ENCODE measurements at places on chromosomes 5 and 9. TPM values are rescaled to one million over a fixed set of nuclear protein-coding genes. Genes with fewer than 3 reads are reported as not detected.

Gene IFNA13
- not detected for total RNA-seq

Gene NCS1
- 24.1 TPM for total RNA-seq

DNA sequence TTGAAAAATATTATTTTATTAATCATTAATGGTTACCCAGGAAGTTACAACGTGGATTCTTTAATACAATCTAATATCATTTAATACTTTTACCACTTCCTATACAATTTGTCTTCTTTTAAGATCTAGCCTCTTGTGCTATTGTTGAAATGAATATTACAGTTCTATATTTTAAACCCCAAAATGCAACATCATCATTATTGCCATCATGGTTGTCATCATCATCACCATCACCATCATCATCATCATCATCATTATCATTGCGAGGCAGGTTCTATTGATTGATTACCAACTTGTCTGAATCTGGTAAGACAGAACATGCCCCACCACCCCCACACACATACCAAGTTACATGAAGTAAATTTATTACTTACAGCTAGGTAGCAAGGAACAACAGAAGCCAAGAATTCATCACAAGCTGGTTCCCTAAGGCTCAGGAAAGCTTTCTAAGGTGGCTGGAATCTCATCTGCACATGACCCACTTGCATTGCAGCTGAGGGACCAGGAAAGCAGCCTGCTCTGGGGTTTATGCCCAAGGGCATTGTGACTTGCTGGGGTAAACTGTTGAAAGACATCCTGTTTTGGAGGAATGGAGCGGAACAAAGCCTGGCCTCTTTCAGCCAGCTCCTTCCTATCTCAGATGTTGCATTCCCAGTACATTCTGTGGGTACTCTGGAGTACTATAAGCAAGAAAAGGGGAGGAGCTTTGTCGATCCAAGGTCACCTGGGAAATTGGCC, 418.1 kb downstream of the PRR16 start:
- DNase-seq: no peak

Gene PCDHGB7
- 0.15 TPM for total RNA-seq

GRCh38 chr9:69122549-69123141, 51.4 kb upstream of the TJP2 start:
- DNase-seq: no peak

DNA sequence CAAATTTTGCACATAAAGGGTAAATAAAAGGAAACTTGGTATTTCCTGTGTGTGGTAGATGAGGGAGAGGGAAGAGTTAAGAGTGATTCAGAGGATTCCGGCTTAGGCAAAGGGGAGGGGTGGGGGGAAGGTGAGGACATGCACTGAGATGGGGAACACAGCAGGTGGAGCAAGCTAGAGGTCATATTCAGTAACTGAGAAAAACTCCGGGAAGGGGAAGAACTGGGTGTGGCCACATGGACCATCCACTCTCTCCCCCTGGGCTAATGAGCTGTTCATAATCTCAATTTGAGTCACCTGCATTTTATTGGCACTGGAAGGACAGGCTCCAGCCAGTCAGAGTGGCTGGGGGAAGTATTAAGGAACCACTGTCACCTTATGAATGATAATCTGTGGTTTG, 45.1 kb upstream of the UGCG start:
- DNase-seq: no peak

GRCh38 chr5:158744226-158744625, 355.5 kb downstream of the EBF1 start:
- no peak for DNase-seq

GRCh38 chr5:136065588-136065987, 36.8 kb downstream of the TGFBI start:
- no peak for DNase-seq

DNA sequence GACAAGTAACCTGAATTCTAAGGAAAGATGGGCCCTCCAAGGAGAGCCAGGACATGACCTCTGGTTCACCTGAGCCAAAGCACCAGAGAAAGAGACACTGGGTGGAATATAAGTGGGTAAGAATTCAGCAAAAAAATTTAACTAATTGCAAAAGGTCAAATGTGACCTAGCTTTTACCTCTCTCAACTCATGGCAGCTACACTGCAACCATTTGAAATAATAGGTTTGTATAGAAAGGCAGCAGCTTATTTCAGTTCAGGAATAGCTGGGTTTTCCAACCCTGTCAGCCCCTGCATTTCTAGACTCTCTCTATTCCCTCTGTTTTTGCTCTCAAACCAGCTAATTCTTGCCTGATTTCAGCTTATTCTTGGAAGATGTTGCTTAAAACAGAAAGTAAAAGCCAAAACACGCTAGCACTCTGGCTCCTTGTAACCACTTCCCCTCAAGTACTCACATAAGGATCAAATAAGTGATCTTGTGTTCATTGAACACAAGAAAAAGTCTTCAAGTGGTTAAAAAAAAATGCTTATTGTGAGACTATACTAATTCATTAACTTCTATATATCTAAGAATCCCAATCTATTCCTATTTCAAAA, 101.1 kb upstream of the NR4A3 start:
- DNase-seq: no peak

DNA sequence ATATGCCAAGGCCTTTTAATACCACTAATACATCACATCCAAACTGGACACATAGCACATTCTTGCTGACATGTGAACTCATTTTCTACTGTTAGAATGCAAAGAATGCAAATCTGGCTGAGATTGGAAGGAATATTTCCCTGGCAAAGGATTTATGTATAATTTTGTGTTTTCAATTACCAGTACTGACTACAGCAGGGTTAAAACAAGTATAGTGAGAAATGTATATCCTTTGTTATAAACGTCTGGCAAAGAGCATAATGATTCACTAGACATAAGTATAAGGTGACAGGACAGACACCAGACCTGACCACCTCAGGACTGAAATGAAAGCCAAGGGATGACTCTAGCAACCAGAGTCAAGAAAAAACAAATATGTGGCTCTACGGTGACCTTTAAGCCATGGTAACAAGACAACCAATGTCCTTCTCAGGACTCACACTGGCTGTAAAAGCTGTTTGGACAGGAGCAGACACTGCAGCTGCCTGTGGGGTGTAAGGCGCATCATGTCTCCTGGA, 95.0 kb downstream of the MRPS27 start:
- DNase-seq: no peak

Gene TAF11L5
- not detected for total RNA-seq

Gene PHAX
- 56.9 TPM for total RNA-seq

Gene ANXA2R
- total RNA-seq: 4.0 TPM

GRCh38 chr5:16693879-16694278, 77.1 kb upstream of the RETREG1 start:
- DNase-seq: no peak

Gene RASGEF1C
- total RNA-seq: not detected

DNA sequence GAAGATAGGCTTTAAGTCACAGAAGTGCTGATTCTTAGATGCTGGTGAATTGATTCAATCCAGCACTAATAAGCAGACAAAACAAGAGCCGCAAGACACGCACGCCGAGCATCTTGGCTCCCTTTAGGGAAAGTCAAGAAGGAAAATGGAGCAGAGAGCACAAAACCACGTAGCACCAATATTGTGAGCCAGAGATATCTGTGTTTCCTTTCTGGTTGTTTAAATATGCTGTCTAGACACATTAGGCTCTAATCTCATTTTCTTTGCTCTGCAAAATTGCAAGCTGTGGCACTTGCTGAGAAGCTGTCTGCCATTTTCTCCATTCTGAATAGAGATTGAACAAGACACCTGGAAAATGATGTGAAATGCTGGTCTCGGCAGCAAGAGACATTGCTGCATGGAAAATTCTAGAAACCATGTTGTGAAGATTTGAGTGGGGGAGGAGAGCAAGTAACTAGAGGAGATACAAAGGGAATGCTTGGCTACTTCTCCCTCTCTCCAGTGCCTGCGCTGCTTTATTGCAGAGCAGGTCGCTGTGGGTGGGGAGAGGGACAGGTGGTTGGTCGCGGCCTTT, 336.3 kb downstream of the MED10 start:
- no peak for DNase-seq

GRCh38 chr5:169450464-169450863, 133.1 kb upstream of the SPDL1 start:
- DNase-seq: no peak

GRCh38 chr5:82332886-82333615, 54.9 kb upstream of the RPS23 start:
- DNase-seq: no peak

- DNase-seq: no peak
Observed at GRCh38 chr9:127174386-127175318, 52.2 kb upstream of the ANGPTL2 start.

GRCh38 chr5:82720213-82721086, 356.7 kb downstream of the TMEM167A start:
- no peak for DNase-seq

GRCh38 chr5:5716665-5717064, 294.2 kb downstream of the ICE1 start:
- no peak for DNase-seq

GRCh38 chr9:115202960-115203751, 85.2 kb upstream of the TNC start:
- DNase-seq: no peak

GRCh38 chr5:40240111-40240510, 439.6 kb upstream of the PTGER4 start:
- no peak for DNase-seq

Gene GAPT
- not detected for total RNA-seq

DNA sequence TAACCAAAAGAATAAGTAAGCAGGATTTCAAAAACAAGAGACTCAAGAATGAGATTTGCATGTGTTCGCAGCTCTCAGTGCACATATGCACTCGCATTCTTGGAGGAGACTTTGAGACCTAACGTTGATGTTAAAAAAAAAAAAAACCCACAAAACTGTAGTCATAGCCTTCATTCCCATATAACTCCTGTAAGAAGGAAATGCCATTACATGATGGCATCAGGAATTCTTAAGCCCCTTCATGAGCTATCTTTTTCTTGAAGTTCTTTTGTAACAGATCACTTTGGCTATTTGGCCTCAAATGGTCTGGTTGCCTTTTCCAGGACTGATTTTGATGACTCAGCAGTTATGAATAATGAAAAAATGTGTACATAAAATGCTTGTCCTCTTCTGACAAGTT, 113.8 kb downstream of the ALDH1A1 start:
- no peak for DNase-seq

Measured in activated T-cell treated with anti-CD3 and anti-CD28 coated beads, Interleukin-2, amount 50 U/mL, for 4 hours (primary cell).